ENCODE measurements at places on chromosomes 1 and 21.

DNA sequence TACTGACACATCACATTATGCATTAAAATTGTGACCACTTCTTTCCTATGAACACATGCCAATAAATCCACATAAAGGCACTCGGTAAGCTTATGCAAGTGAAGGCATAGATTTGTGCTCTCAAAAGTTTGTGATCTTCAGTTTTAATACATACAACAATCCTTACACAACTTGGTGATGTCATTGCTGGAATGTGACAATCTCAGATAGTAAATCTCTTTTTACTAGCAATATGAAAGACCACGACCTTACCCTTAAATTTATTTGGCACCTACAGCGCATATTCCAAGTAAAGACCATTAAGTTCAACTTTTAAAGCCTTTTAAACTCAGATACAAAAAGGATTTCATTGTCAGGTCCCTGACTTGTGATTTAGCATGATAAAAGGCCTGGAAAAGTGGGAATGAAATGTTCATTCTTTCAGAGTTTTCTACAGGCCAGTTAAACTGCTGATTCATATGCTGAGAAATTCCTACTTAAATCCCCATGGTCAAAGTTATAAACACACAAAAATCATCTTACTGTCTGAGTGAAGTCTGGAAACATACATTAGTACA is 157.4 kb downstream of the SIPA1L2 start:
- DNase-seq = no peak

- DNase-seq = no peak
Observed at GRCh38 chr1:169163059-169163458, 56.6 kb downstream of the ATP1B1 start.

- no peak for DNase-seq
Observed at GRCh38 chr1:226618380-226618779, 69.8 kb downstream of the STUM start.

GRCh38 chr1:57157818-57158603 is 192.2 kb upstream of the C8B start:
- no peak for DNase-seq

DNA sequence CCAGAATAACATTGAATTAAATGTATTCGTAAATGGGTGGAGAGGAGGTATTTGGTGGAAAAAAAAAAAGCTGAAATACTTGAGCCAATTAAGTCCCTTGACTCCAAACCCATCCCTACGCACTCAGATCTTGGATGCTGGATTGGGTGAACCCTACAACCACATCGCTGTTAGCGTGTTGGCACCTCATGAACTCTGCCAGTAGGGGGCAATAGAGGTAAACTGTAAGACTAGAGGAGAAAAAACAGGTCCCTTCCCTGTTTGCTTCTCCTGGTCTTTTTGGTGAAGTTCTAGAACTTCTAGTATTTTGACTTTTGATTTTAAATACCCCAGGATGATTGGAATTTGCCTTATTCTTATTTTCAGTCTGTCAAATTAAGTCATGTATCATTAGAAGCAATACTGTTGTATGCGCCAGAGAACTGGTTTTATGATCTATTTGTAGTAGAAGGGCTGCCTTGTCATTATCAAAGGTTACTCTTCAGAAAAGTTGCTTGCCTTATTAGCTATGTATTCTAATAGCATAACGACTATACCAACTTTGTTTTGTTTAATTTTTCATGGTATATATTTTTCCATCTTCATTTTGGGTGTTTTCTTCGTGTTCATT is 1.9 kb upstream of the OR13G1 start:
- peak; percentile 58 for DNase-seq

GRCh38 chr1:43419627-43420425 is 30.1 kb downstream of the SZT2 start:
- DNase-seq = no peak
